Neural crest cell (in vitro differentiated cells): ENCODE measurements at places on chromosomes 4 and X. TPM values are rescaled to one million over a fixed set of nuclear protein-coding genes. Genes with fewer than 3 reads are reported as not detected.
A peak's percentile ranks its signal among the peaks of the same experiment; 100 is the strongest.

- peak; percentile 78 for DNase-seq
Measured at GRCh38 chrX:93673056-93673868, at the start of gene NAP1L3. TSS of gene NAP1L3 (minus strand) at chrX:93673578. CDS start at chrX:93673304, 274 bp downstream.

The KLB gene
- not detected in 2 replicates for total RNA-seq

GRCh38 chr4:104424989-104425388 is 69.7 kb downstream of the CXXC4 start:
- peak; percentile 17 for DNase-seq

The MAGEC1 gene
- total RNA-seq, result not detected in 2 replicates

- DNase-seq, result no peak
Measured at GRCh38 chr4:151538963-151539362, 130.0 kb downstream of the FHIP1A start.

DNA sequence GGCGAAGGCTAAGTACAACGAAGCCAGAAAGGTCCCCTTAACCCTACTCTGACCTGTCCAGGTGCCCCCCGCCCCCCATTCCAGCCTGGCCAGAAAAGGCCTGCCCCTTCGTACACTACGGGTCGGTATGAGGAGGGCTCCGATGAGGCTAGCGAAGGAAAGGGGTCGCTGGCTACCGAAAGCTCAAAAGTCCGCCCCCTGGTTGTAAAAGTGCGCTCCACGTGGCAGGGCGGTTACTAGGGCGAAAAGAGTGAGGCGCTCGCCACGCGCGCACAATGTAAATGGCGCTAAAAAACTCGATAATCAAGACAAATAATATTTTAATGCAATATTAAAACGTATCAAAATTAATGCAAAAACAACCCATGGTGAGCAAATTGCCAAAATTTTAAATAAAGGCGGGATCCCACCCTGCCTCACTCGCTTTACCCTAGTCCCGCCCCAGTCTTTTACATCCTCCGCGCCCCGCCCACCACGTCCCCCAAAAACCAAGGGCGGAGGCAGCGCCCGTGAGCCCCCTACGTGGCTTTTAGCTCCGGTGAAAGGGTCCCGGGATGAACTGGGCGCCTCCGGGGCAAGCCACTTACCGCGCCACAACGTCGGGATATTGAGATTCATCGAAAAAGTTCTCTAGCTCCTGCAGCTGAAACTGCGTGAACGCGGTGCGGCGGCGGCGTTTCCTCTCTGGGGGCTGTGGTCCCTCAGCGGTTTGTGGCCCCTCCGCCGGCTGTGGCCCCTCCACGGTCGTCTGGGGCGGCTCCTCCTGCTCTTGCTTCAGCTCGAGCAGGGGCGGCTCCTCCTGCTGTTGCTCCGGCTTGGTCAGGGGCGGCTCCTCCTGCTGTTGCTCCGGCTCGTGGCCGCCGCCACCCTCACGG is 929 bp downstream of the ESX1 start:
- DNase-seq, result peak; percentile 3

- no peak for DNase-seq
Measured at GRCh38 chr4:86296865-86297264, 63.0 kb downstream of the MAPK10 start.

GRCh38 chr4:136863756-136864155 is 668.5 kb downstream of the PCDH18 start:
- no peak for DNase-seq

DNA sequence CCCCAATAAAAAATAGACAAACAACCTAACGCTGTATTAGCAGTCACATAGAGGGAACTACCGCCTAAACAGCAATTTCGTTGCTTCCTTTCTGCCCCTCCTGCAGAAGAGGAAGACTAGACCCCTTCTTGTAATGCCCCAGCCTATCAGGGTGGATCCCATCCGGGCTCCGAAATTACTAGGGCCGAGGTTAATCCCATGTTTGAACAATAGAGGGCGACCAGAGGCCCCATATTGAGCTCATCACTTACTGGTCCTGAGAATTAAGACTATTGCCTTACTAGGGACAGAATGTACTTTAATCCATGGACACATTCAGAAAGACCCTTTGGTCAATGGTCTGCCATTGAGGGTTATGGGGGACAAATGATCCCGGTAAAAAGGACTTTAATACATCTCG is 11.8 kb upstream of the ZNF630 start:
- peak; percentile 32 for DNase-seq

The PLP2 gene
- total RNA-seq, result 0.75 and 0.89 TPM in 2 replicates

- no peak for DNase-seq
Measured at GRCh38 chrX:153473126-153473525, 2.8 kb upstream of the HAUS7 start.

The SGMS2 gene
- total RNA-seq, result 1.4 and 1.6 TPM in 2 replicates

GRCh38 chr4:141174457-141174856 is 41.2 kb upstream of the RNF150 start:
- no peak for DNase-seq

GRCh38 chr4:150582146-150582872 is at the start of gene MAB21L2:
TSS of gene MAB21L2 (plus strand) at chr4:150582151. CDS start at chr4:150583030, 879 bp downstream.
- DNase-seq, result no peak

DNA sequence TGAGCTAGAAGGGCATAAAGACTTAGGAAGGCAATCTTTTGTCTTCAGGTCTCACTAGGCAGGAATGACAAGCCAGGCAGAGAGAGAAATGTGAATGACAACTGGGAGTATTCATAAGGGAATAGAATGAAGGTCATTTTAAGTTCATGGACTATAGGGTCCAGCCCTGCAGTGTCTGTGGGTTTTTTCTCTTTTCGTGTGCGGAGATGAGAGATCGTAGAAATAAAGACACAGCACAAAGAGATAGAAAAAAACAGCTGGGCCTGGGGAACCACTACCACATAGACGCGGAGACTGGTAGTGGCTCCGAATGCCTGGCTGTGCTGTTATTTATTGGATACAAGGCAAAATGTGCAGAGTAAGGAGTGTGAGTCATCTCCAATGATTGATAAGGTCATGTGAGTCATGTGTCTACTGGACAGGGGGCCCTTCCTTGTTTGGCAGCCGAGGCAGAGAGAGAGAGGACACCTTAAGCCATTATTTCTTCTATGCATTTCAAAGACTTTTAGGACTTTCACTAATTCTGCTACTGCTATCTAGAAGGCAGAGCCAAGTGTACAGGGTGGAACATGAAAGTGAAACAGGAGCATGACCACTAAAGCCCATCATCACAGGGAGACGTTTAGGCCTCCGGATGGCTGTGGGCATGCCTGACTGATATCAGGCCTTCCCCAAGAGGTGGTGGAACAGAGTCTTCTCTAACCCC is 921.8 kb upstream of the PCDH10 start:
- DNase-seq, result no peak

DNA sequence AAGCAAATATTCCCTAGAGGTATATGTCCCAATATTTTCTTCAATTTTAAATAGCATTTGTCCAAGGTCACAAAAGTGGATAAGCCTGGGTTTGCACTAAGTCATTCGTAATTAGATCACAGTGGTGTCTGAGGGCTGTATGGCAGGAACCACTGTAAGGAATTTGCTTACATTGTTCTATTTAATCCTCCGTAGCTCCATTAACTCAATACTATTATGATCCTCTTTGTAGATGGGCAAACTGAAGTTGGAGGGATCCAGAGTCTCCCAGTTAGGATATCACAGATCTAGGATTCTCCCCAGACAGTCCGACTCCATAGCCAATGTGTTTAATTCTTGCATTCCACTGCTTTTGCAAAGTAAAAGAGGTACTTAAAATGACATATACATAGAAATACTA is 242.7 kb upstream of the DCAF8L1 start:
- DNase-seq, result no peak

GRCh38 chr4:37742149-37742548 is 56.0 kb upstream of the RELL1 start:
- no peak for DNase-seq
